Liver (tissue), 10 donors: ENCODE measurements at places on chromosomes 2 and 18.

DNA sequence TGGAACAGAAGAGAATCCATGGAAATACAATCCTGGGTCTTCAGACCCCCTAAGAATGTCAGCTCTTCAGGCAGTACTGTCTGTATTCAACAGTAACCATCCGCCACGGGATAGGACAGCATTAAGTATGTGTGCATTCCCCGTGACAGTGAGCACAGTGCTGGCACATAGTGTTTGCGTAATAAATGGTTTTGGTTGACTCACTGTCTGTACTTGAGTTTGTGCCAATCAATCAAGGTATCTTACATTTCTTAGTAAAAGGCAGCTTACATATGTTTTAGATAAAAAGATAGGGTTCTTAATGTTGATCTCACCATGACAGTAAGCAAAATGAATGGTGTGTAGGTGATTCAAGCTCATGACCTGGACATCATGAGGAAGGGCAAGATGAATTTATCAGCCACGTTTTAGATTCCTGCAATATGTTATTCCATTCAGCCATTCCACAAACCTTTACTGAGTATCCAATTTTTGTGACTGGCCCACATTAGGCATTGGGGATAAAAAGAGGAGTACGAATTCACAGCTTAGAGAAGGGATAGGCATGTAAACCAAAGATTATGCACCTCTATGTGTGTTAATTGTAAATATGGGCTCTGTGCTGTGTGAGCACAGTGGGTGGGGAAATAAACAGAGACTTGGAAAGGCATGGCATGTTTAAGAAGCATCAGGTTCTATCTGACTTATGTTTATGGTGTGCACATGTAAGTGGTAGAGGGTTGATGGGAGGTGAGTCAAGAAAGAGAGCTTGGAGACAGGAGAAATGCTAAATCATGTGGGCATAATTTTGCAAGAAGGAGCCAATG lies 258.8 kb downstream of the SLC8A1 start:
- DNase-seq = no peak

GRCh38 chr18:75739682-75740081 lies 312.2 kb upstream of the SMIM21 start:
- no peak for DNase-seq

- DNase-seq = no peak
Measured at GRCh38 chr18:62741118-62741566, 25.8 kb downstream of the PHLPP1 start.

GRCh38 chr2:10238396-10238795 lies 64.3 kb upstream of the HPCAL1 start:
- DNase-seq = no peak

- DNase-seq = no peak
Measured at GRCh38 chr2:152347076-152347475, 12.1 kb downstream of the FMNL2 start.

DNA sequence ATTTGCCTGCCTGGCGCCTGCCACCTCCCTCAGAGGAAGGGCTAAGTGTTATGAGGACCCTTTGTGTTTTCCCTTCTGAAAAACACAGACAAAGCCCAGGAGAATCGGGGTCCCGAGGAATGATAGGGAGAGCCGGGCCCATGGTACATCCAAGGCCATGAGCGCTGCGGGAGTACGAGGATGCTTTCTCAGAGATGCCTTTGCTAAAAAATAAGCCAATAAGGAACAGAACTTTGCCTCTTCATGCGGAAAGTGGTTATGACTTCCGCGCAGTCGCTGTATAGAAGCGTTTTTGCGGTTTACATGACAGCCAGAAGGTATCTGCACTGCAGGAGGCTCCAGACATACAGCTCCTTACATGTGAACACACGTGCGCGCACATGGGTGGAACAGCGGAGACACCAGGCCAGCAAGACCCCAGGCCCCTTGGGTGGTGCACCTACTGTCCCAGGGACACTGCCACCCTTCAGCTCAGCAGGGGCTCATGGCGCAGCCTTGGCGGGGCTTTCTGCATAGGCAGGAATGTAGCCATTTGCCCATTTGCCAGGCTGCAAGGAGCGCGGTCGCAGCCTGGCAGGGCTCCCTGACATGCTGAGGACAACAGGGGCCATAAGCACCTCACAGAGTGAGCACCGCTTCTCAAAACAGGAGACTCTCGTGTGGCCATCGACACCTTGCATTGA lies 252.4 kb upstream of the SALL3 start:
- no peak for DNase-seq

- DNase-seq = no peak
Measured at GRCh38 chr2:109016376-109016775, 27.4 kb upstream of the EDAR start.

- no peak for DNase-seq
Measured at GRCh38 chr2:85684380-85684779, 9.8 kb upstream of the GNLY start.

DNA sequence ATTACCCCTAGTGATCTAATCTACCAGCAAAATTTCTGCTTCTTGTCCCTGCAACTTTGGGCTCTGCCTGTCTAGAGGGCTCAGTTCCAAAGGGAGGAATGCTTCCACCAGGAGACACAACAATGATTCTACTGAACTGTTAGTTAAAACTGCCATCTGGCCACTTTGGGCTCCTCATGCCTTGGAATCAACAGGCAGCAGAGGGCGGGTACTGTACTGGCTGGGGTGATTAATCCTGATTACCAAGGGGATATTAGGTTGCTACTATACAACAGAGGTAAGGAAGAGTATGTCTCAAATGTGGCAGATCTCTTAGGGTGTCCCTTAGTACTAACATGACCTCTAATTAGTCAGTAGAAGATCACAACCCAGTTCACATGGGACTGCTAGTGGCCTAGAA lies 21.4 kb downstream of the HADHA start:
- DNase-seq = no peak

DNA sequence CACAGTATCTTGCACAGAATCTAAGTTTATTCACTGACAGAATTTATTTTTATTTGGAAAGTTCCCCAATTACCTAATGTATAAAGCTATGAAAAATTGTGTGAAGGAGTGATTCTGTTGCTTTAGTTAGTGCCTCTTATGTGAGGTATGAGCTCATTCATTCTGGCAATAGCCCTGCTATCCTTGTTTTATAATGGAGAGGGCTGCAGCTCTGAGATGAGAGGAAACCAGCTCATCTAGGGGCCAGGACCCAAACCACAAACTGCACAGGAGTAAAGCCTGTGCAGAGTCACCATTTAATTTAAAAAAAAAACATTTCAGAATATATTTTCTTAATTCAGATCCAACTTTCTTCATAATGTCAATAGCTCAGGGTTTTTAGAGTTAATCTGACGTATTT lies 383.0 kb downstream of the TMEM182 start:
- DNase-seq = no peak

- DNase-seq = no peak
Measured at GRCh38 chr2:108194409-108195132, 45.2 kb upstream of the SULT1C3 start.

DNA sequence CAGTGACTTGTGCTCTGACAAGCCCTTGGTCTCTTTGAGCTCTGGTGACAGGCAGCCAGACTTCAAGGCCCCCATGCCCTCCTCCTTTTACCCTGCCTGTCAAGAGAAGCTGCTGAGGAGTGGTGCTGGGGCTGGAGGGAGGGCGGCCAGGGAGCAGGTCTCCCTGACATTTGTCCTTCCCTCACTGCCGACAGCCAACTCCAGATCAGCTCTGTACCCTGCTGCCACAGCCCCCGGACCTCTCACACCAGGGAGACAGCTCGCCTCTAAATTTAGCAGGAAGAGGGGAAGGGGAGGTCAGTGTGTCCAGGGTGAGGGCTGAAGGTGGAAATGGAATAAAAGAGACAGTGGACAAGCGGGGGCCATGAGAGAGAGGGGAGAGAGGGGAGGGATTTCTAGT lies 155.8 kb downstream of the TDRD15 start:
- no peak for DNase-seq

DNA sequence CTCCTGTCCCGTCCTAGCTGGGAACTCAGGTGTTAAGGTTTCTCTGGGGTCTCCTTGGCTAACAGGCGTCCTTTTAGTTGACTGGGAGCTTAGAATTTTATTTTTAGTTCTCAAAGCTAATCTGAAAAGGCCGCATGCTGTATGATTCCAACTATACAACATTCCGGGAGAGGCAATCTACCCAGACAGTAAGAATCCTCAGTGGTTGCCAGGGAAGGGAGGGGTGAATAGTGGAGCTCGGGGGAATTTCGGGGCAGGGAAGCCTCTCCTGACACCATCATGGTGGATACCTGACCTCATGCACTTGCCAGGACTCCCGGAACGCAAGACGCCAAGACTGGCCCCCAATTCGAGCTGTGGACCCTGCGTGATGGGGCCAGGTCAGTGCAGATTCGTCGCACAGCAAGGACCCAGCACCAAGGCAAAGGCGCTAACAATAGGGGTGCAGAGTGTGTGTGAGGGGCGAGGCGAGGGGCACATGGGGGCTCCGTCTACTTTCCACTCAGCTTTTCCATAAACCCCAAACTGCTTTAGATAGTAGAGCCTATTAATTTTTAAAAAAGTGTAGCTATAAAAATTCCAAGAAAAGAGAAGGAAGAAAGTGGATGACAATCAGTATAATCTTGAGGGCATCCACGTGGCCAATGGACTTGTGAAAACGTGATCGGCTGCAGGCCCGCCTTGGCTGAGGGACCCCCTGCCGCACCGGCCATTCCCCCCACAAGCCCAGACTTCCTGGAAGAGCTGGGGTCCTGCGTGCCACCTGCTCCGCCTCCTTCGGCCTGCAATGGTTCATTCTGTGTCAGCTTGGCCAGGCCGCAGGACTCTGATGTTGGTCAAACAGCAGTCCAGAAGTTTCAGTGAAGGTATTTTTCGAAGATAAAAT lies 17.3 kb downstream of the PDCD1 start:
- no peak for DNase-seq

- DNase-seq = no peak
Measured at GRCh38 chr2:144914113-144914512, 394.2 kb upstream of the ZEB2 start.

- DNase-seq = no peak
Measured at GRCh38 chr2:180728928-180729559, 251.4 kb upstream of the UBE2E3 start.

GRCh38 chr2:175181877-175182308 lies 383 bp upstream of the ATP5MC3 start:
- DNase-seq = no peak

- no peak for DNase-seq
Measured at GRCh38 chr2:191565647-191566198, 112.2 kb upstream of the NABP1 start.

DNA sequence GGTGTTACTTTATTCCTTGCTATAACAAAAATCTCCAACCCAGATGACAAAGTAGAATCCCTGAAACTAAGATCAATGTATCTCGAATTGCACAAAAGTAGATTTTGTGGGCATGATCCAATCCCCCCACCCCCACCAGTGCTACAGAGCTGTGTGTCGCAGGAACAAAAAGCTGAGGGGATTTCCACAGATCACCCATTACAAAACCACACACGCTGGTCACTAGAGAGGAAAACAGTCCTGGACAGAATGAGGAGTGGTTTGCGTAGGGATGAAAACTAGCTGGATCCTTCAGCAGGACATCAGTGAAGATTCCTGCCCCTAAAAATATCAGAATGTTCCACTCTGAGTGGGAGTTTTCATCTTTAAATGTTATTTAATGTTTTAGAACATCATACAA lies 165.3 kb upstream of the STK17B start:
- DNase-seq = no peak

DNA sequence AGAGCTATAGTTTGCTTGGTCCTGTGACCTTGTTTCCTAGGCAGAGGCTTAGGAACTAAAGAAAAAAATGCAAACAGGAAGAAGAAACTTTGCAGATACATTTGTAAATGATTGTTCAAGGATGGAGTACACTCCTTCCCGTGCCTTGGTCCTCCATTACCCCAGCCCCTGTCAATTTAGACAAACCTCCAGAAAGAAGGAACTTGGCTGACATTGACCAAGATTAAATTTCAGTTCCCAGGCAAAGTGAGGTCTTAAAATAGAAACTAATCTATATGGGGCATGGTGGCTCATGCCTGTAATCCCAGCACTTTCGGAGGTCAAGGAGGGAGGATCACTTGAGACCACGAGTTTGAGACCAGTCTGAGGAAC lies 179.9 kb upstream of the FN1 start:
- DNase-seq = no peak

DNA sequence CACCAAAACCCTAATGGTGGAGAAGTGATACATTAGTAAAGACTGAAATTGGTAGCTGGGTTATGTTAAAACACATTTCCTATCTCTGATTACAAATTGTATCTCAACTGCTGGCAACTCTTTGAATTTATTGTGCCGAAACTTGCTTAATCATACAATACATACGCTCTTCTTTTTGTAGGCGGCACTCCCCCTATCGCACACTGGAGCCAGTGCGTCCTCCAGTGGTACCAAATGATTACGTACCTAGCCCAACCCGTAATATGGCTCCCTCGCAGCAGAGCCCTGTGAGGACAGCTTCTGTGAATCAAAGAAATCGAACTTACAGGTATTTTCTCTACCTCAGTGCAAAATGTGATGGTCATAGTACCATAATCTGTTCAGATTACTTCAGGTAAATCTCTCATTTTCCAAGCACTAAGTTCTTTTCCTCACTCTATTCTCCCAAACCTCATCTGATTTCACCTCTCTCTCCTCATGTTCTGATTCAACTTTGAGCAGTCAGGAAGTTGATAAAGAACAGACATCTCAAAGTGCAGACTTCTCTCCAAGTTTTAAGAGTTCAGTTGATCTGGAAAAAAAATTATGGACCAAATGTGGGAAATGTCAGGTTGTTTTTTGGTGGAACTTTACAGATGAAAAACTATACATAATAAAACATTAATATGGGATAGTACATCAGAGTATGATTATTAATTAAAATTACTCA lies 66.5 kb downstream of the ABI2 start:
- no peak for DNase-seq

- DNase-seq = no peak
Measured at GRCh38 chr2:72261076-72261475, 113.4 kb upstream of the CYP26B1 start.

- no peak for DNase-seq
Measured at GRCh38 chr2:18498531-18498930, 61.9 kb downstream of the RDH14 start.

DNA sequence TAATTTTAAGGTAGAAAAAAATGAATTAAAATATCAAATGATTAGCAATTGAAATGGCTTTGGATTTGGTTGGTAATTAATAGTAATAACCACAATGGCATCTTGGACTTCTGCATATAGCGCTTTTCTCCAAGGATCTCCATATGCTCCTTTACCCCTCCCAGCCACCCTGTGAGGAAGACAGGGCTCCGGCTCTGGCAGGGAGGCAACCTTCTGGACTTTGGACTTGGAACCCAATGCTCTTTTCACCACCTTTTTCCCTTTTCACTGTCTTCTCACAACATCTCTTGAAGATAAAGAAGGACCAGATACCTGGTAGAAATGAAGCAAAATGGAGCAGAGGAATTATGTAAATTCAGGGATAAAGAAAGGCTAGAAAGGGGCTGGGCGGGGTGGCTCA lies 23.8 kb upstream of the SERTAD2 start:
- DNase-seq = no peak

GRCh38 chr2:43526994-43527393 lies 68.8 kb downstream of the THADA start:
- no peak for DNase-seq
